ENCODE measurements at places on chromosomes 6 and 20.
A peak's percentile ranks its signal among the peaks of the same experiment; 100 is the strongest.

DNA sequence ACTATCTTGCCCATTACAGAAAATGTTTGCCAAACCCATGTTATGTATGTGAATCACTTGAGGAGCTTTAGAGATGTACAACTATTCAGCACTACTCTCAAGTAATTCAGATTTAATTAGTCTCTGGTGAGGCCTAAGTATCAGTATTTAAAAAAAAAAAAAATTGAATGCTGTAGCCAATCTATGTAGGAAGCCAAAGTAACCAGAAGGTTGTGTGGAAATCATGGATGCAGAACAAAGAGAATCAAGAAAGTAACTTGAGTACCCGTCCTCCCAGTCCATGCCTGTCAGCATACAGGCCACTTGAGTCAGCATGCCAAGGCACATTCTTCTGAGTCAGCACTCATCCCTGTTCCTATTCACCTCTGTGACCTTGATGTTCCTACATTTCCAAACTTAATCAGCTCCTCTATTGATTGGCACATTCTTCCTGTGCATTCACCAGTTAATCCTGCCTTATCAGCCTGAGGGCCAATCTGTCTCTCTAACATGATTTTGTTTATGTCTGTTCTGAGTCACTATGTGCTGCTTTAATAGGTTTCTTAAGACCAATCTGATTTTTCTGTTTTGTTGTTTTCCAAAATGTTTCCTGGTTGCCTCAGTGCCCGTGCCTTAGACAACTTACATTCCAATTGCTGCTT lies 165.6 kb downstream of the KCNQ5 start:
- H3K4me1 ChIP-seq, result no peaks in the 10 kb centered on the region
- no peak for DNase-seq
- H3K27me3 ChIP-seq, result no peaks in the 10 kb centered on the region
- no peak overlapping the region for H3K27ac ChIP-seq
- no peak overlapping the region for H3K4me3 ChIP-seq

GRCh38 chr6:136445063-136445462 lies 105.2 kb downstream of the MAP7 start:
- H3K27ac ChIP-seq, result no peak overlapping the region
- no peak overlapping the region for H3K4me3 ChIP-seq
- H3K4me1 ChIP-seq, result no peaks in the 10 kb centered on the region
- H3K27me3 ChIP-seq, result no peaks in the 10 kb centered on the region
- no peak for DNase-seq
- H3K36me3 ChIP-seq, result no peaks in the 10 kb centered on the region

- no peak overlapping the region for H3K27ac ChIP-seq
- H3K4me3 ChIP-seq, result no peak overlapping the region
- H3K36me3 ChIP-seq, result peaks cover 35% of the 10 kb centered on the region
- H3K27me3 ChIP-seq, result no peaks in the 10 kb centered on the region
Observed at GRCh38 chr6:16148498-16148897, 19.6 kb downstream of the MYLIP start.

- no peak overlapping the region for H3K27ac ChIP-seq
- H3K27me3 ChIP-seq, result no peaks in the 10 kb centered on the region
- H3K4me3 ChIP-seq, result no peak overlapping the region
Observed at GRCh38 chr20:911882-912600, 4.1 kb downstream of the ANGPT4 start.

DNA sequence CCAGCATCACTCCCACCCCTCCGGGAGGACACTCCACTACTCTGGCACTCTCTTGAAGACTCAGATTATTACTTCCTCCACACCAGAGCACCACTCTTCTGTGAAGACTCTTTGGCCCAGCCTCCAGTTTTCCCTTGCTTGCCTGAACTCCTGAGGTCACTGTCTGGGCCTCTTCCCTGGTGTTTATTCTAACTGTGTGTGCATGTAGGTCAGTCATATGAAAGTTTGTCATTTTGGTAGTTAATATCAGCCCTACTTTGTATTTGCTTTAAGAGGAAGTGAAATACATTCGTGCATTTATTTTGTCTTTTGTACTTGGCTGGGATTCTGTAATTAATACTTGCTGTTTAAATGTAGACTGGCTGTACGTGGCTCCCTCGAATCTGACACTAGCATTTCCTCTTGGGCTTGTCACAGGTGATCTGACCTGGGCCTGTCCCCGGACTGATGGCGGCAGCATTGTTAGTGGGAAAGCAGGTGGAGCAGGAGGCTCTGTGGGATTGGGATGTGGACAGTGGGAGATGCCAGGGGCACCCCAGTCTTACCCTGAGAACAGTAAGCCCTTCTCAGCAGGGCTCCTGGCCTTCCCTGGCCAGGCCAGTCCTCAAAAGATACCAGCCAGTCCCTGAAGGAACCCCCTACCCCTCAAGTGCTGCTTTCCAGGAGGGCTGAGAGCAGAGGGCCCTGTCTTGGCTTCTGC lies 350.5 kb downstream of the CDC5L start:
- H3K27me3 ChIP-seq, result no peaks in the 10 kb centered on the region
- no peak overlapping the region for H3K27ac ChIP-seq
- H3K4me1 ChIP-seq, result no peaks in the 10 kb centered on the region
- H3K36me3 ChIP-seq, result no peaks in the 10 kb centered on the region
- no peak for DNase-seq
- no peak overlapping the region for H3K4me3 ChIP-seq

- no peak for DNase-seq
- no peaks in the 10 kb centered on the region for H3K27me3 ChIP-seq
- no peak overlapping the region for H3K4me3 ChIP-seq
- no peak overlapping the region for H3K27ac ChIP-seq
- H3K4me1 ChIP-seq, result no peaks in the 10 kb centered on the region
Observed at GRCh38 chr20:48273843-48274242, 488.6 kb upstream of the SULF2 start.

DNA sequence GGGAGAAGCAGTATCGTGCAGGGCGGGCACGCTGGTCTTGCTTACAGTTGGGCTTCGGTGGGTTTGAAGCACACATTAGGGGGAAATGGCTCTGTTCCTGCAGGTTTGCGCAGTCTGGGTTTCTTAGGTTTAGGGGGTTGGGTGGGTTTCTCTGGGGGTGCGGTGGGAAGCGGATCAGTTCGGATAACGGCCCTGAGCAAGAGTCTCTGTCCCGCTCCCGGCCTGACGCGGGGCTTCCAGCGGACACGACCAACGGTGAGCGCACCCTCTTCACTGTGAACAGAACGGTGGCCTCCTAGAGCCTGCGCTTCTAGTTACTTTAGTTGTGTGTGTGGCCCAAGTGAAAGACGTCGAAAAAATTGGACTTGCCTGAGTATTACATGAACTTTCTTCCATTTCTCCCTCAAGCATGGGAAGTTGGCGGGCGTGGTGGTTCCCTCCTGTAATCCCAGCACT lies 635 bp upstream of the ELOVL2 start:
- peaks cover 13% of the 10 kb centered on the region for H3K4me1 ChIP-seq
- H3K27ac ChIP-seq, result no peak overlapping the region
- no peak overlapping the region for H3K4me3 ChIP-seq
- H3K36me3 ChIP-seq, result no peaks in the 10 kb centered on the region
- no peak for DNase-seq
- peaks cover 37% of the 10 kb centered on the region for H3K27me3 ChIP-seq

GRCh38 chr6:132365281-132365907 lies 35.9 kb downstream of the MOXD1 start:
- H3K27me3 ChIP-seq, result no peaks in the 10 kb centered on the region
- peaks cover 29% of the 10 kb centered on the region for H3K4me1 ChIP-seq
- peak overlapping the region; percentile 70 for H3K27ac ChIP-seq
- DNase-seq, result peak; percentile 45
- H3K4me3 ChIP-seq, result no peak overlapping the region

GRCh38 chr6:134413241-134413643 lies 95.3 kb upstream of the SGK1 start:
- H3K4me1 ChIP-seq, result peaks cover 12% of the 10 kb centered on the region
- no peak overlapping the region for H3K4me3 ChIP-seq
- H3K27me3 ChIP-seq, result no peaks in the 10 kb centered on the region
- no peak overlapping the region for H3K27ac ChIP-seq
- DNase-seq, result no peak

GRCh38 chr6:43992126-43992663 lies 135.1 kb downstream of the MRPL14 start:
- H3K4me1 ChIP-seq, result no peaks in the 10 kb centered on the region
- no peaks in the 10 kb centered on the region for H3K36me3 ChIP-seq
- DNase-seq, result no peak
- H3K27ac ChIP-seq, result no peak overlapping the region

DNA sequence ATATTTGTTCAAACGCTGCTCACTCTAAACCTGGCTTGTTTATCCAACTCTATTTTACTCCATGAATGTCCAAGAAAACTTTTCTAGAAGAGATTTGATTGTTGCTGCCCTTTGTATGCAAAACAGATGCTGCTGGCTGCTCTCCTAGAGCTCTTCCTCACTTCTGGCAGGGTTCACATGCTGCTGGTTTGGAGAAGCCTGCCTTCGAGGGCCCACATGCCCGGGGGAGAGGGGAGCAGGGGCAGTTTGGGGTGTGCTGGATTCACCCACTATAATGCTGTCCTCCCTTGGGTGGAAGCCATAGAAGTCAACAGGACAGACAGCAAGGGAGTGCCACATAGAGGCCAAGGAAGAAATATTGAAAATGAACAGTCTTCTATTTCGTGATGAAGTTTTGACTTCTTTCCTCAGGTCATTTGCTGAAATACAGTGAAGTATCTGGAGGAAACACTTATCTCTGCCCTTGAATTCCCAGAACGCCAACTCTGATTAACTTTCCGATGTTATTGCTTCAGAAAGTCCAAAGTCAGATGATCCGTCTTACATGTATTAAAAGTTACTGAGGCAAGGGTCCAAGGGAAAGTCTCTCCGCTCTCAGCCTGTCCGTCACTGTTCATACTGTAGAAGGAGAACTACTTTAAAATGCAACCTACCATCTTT lies 32.4 kb downstream of the LY86 start:
- DNase-seq, result no peak
- peaks cover 26% of the 10 kb centered on the region for H3K36me3 ChIP-seq
- peaks cover 38% of the 10 kb centered on the region for H3K4me1 ChIP-seq
- H3K4me3 ChIP-seq, result no peak overlapping the region
- no peaks in the 10 kb centered on the region for H3K27me3 ChIP-seq

GRCh38 chr6:106254636-106255035 lies 70.9 kb downstream of the ATG5 start:
- H3K36me3 ChIP-seq, result peaks cover 1% of the 10 kb centered on the region
- no peaks in the 10 kb centered on the region for H3K4me1 ChIP-seq
- no peaks in the 10 kb centered on the region for H3K27me3 ChIP-seq

DNA sequence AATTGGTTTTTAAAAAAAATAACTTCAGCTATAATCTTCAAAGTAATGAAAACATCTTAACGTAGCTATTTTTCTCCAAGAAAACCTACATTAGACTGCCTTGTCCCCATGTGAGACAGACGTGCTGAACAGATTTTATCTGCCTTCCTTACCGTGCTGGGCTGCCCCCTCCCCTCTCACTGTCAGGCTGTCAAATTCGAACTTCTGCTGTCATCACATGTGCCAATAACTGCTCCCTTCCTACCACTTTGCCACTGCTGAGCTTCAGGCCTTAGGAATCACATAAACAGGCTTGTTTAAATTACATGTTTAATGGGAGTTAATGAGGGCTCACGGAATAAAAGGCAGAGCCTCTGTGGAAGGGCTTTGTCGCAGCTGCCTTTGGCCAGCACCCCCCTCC lies 77.0 kb upstream of the NHSL1 start:
- DNase-seq, result no peak
- no peaks in the 10 kb centered on the region for H3K4me1 ChIP-seq
- peaks cover 8% of the 10 kb centered on the region for H3K27me3 ChIP-seq
- no peaks in the 10 kb centered on the region for H3K36me3 ChIP-seq
- no peak overlapping the region for H3K4me3 ChIP-seq

GRCh38 chr6:96467814-96468213 lies 53.8 kb upstream of the UFL1 start:
- no peak overlapping the region for H3K4me3 ChIP-seq
- DNase-seq, result no peak
- H3K27ac ChIP-seq, result no peak overlapping the region

DNA sequence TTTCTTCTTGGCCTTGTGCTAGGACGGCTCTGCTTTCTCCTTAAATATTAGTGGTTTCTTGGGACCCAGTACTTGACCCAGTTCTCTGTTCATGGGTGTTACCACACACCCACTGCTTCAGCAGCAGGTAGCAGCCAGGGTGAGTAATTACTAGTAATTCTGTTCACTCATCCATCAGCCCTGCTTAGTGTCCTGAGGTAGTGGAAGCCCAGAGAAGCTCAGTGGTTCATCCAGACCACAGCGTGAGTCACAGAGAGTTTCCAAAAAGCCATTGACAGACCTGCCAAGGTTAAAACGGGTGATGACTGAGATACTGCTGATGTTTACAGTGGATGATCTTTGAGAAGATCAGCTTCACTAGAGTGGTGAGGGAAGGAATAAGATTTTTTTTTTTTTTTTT lies 51.7 kb upstream of the HINT3 start:
- H3K4me3 ChIP-seq, result no peak overlapping the region
- H3K36me3 ChIP-seq, result no peaks in the 10 kb centered on the region
- no peaks in the 10 kb centered on the region for H3K4me1 ChIP-seq

DNA sequence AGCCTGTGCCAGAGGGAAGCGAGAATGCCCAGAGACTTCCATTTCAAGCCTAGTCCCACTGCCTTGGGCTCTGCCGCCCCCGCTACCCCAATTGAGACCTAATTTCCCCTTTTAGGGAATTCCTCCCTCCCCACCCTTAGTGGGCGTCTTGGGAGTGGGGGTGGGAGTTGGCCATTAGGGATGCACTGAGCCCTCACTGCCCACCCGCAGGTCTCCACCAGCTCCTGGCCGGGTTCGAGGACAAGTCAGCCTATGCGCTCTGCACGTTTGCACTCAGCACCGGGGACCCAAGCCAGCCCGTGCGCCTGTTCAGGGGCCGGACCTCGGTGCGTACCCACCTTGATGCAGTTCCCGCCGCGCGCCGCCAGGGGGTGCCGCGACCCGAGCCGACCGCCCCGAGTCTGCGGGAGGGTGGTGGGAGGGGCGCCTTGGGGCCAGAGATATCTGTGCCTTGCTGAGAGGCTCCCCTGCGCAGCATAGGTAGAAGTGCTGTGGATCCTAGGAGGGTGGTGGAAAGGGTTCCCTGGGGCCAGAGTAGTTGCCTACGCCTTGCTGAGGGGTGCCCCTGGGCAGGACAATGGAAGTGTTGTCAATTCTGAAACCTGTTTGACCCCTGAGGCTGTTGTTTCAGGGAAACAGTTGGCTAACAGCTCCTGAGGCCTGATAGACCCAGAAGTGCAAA lies 9.2 kb downstream of the ITPA start:
- no peak overlapping the region for H3K4me3 ChIP-seq
- no peak overlapping the region for H3K27ac ChIP-seq
- peaks cover 33% of the 10 kb centered on the region for H3K36me3 ChIP-seq
- H3K4me1 ChIP-seq, result peaks cover 20% of the 10 kb centered on the region
- DNase-seq, result peak; percentile 79
- H3K27me3 ChIP-seq, result no peaks in the 10 kb centered on the region

GRCh38 chr20:9409981-9410380 lies 104.4 kb upstream of the LAMP5 start:
- no peak overlapping the region for H3K27ac ChIP-seq
- no peak for DNase-seq
- H3K36me3 ChIP-seq, result no peaks in the 10 kb centered on the region
- H3K27me3 ChIP-seq, result no peaks in the 10 kb centered on the region
- H3K4me1 ChIP-seq, result no peaks in the 10 kb centered on the region

DNA sequence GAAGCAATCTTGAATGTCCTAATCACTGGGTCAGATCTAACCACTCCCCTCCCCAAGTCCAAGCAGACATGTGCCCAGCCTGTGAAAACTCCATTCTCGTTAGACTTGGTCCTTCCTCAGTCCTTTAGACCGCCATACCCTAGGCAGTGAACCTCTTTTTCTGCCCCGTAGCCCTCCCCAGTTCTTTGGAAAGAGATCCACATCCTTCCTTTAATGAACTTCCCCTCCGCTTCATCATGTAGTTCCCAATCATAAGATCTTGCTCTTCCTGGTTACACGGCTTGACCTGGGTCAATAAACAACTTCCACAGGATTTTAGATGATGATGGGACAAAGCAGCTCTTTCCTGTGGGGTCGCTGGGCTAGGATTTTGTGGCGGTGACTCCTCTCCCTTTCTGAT lies 9.6 kb downstream of the AHCY start:
- H3K27ac ChIP-seq, result no peak overlapping the region
- no peak overlapping the region for H3K4me3 ChIP-seq
- H3K36me3 ChIP-seq, result peaks cover 42% of the 10 kb centered on the region
- no peak for DNase-seq
- no peaks in the 10 kb centered on the region for H3K27me3 ChIP-seq

All from B cell (primary cell).